ENCODE measurements at places on chromosomes 12 and 14.

- no peak for DNase-seq
These were observed 60.7 kb upstream of the DCD start for GRCh38 chr12:54708826-54709225.

DNA sequence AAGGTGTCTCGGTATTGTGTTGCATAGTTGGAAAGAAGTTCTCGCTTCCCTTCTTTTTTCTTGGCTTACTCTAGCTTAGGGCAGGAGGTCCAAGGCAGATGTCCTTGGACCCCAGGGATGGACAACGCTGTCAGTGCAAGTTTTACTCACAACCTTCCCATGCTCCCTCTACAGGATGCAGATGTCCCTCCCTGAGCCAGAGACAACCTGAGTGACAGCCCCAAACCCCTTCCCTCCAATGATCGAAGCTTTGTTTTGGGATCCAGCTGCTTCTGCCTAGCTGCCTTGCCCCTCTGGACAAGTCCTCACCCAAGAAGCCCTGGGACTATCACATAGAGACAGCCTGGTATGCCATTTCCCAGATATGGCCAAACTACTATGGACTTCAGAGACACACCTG is 112.0 kb upstream of the RAP1B start:
- no peak for DNase-seq

DNA sequence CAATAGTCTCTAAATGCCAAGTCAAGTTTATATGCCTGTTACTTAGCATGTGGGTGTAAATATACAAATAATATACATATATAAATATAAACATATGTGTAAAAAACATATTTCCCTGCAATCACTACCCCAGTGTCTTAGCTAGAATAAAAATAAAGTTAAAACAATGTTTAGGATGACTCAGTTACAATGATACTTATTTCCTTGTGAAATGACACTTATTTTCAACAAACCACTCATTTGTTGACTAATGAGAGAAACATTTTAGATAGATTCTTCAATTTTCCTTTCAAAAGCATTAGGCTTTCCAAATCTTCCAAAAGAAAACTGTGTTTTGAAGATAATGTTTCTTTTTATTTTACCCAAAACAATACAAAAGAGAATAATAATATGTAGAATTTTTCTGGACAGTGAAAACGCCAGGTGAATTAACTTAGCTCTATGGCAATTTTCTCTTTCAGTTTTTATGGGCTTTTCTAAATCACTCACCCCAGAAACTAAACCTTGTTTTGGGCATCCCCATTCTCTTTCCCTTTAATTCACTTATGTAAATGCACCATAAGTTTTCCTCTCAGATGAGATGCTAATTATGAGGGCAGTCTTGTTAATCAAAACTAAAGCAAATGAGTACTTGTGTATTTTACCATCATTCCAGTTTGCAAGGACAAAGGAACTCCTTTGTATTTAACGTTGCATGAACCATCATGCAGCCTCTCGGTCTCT is 465.9 kb downstream of the BCAT1 start:
- no peak for DNase-seq

GRCh38 chr14:53855574-53855973 is 101.1 kb downstream of the BMP4 start:
- DNase-seq, result no peak

- DNase-seq, result no peak
These were observed 118.8 kb upstream of the DIO3 start for GRCh38 chr14:101442451-101442850.

DNA sequence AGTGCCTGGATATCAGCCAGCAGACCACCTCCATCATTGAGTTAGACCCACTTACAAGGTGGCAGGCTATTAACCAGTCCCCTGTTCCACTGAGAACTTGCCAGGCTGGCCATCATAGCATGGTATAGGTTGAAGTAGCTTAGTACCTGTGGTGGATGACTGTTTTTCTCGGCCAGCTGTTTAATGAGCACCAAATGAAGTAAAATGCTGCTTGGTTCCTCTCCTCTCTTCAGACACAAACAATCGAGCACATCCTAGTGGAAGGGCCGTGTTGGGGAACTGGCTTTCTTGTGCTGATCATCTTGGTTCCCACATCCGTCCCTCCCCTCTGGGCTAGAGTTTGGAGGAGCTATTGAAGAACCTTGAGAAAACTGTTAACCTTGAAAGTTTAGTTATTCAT is 486.2 kb downstream of the RAD51B start:
- DNase-seq, result no peak

GRCh38 chr14:106129274-106129673 is 602.9 kb downstream of the TMEM121 start:
- no peak for DNase-seq

GRCh38 chr14:53278602-53279506 is 125.7 kb upstream of the DDHD1 start:
- DNase-seq, result no peak

DNA sequence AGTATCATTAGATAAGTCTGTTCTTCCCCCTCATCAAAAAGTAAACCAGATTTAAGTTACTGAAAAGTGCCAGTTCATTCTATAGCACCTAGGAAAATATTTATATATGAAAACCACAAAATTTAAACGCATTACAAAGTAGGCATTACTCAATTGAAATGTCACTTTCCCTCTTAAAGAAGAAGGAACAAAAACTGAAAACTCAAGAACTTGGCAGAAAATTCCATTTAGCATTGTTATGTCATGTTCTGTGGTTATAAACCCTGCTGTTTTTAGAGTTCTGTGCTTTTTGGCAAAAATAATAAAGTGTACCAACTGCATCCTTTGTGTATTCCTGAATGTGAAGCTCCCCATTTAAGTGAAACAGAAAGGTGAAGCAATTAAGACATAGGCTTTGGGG is 3.6 kb downstream of the FGD4 start:
- DNase-seq, result no peak

- DNase-seq, result no peak
These were observed 21.0 kb upstream of the MDM2 start for GRCh38 chr12:68786929-68787328.

GRCh38 chr14:20429801-20430669 is 5.9 kb downstream of the KLHL33 start:
- DNase-seq, result no peak

DNA sequence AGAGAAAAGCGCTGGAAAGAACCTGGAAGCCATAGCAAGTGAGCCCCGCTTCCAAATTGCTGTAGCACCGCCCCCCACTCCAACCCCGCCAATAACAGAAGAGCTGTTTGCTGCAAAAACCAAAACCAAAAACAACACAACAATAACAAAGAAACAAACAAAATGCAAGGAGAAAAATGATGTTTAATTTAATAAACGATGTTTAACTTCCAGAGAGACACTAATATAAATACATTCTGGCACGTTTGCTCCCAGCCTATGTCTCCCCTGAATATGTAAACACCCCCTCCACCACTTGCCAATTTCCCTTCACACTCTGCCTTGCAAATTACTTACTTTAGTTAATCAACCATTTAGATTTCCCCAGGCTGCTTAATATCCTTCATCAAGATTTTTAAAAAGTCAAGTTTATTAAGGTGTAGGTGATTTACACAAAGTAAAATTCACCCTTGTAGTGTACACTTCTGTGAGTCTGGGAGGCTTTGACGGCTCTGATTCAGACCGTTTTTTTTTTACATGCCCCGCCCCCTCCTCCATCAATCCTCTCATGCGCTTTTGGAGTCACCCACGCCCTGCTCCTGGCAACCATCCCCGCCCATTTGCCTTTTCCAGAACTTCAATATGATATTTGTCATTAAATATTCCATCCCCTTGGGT is 482 bp upstream of the IFI27L2 start:
- DNase-seq, result no peak

- DNase-seq, result peak; percentile 63
These were observed 62.0 kb upstream of the OSBPL8 start for GRCh38 chr12:76621582-76622024.

- no peak for DNase-seq
These were observed 108.0 kb downstream of the AEBP2 start for GRCh38 chr12:19547271-19547671.

DNA sequence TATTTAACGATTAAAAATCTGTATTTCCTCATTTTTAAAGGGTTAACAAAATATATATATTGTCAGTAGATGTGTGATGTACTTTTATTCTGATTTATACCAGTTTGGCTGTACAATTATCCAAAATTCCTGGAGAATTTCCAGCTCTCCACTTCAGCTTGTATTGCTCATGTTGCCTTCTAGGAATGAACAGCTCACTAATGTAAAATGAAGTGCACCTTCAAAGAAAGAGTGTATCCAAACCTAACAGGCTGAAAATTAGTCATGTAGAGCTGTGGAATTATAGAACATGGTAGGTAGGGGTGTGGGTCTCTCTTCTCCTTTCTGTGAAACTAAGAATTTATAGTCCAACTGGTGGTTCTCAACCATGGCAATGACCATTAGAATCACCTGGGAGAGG is 362.0 kb downstream of the ETNK1 start:
- DNase-seq, result no peak

DNA sequence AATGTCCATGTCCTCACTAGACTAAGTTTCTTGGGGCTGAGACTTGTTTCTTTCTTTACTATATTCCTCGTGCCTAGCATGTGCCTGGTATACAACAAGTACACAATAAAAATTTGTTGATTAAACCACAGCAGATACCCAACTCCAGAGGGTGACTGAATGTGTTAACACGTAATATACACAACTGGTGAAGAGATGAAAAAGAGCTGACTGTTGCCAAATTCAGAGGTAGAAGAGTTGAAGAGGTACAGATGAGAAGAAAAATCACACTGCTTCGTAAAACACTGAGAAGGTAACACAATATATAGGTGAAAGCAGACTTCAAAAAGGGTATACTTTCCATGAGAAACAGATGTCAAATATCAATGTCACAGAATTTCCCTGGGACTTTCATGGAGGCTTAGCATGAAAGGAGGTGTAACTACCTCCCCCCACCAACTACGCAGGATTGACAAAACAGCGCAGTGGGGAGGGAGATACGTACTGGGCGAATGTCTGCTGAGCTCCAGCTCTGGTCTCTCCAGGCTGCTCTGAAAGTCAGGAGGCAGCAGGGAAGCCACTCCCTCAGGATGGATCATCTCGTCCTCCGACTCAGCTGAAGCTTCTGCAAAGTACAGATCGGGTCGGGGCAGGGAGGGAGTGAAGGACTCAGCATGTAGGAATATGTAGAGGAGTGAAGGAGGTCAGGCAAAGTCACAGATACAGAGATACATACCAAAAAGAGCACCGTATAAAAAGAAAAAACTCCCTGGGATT is 5.3 kb downstream of the ACIN1 start:
- DNase-seq, result no peak

GRCh38 chr12:17640615-17641014 is 449.4 kb downstream of the RERGL start:
- no peak for DNase-seq

DNA sequence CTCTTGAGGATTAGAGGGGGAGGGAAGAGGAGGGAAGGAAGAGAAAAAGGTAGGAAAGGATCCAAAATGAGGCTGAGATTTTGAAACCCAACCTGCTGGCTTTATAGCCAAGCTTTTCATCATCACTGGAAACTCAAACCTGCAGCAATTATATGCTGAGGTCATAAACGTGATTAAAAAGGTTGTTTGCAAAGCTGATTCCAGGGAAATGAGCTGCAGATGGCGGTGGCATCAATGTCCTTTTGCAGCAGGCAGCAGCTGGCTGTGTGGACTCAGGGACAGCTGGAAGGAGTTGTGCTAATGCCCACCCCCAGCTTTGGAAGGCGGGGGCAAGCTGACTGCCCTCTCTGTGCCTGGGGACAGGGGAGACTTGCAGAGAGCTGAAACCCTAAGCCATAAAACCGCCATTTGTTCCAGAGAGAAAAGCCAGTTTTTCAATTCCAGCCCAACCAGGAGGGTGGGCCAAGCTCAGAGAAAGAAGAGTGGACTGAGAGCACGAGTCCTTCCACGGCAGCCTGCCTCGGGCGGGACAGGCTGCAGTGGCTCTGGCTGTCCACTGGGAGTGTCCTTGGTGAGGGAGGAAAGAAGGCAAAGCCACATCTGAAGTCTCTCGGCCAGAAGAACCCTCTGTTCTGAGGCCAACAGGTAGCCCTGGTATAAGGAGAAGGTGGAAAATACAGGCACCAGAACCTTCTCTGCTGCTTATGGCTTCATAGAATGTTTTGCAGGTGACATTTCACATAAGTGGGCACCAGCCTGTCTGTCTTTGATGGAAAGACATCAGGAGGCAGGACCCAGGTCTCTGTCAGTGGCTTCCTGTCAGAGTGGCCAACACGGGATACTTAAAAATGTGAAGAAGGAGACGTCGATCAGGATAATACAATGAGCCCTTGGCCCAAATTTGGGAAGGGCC is 90.7 kb downstream of the SINHCAF start:
- DNase-seq, result no peak

DNA sequence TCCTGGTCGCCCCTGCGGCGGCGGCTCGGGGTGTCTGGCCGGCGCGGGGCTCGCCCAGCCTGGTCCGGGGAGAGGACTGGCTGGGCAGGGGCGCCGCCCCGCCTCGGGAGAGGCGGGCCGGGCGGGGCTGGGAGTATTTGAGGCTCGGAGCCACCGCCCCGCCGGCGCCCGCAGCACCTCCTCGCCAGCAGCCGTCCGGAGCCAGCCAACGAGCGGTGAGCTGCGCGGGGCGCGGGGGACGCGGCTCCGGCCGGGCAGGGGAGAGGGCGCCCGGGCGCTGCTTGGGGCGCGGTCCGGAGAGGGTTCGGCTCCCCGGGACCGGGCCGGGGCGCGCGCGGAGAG is at the start of gene LGALS3:
TSS of gene LGALS3 (plus strand) at position 167 of the 342 bp plus-strand sequence. CDS start 8,122 bp downstream, outside the sequence.
- DNase-seq, result peak; percentile 86

- DNase-seq, result no peak
These were observed 594.2 kb downstream of the MED13L start for GRCh38 chr12:115683240-115683780.

GRCh38 chr12:100706033-100706432 is 88.5 kb upstream of the ANO4 start:
- DNase-seq, result no peak

- DNase-seq, result no peak
These were observed 170.7 kb upstream of the KITLG start for GRCh38 chr12:88750867-88751543.

GRCh38 chr12:52003016-52003550 is 3.7 kb upstream of the TAMALIN start:
- DNase-seq, result no peak

GRCh38 chr14:30728471-30728870 is 106.4 kb downstream of the SCFD1 start:
- DNase-seq, result no peak

GRCh38 chr12:546920-547845 is 87.4 kb downstream of the B4GALNT3 start:
- peak; percentile 91 for DNase-seq

DNA sequence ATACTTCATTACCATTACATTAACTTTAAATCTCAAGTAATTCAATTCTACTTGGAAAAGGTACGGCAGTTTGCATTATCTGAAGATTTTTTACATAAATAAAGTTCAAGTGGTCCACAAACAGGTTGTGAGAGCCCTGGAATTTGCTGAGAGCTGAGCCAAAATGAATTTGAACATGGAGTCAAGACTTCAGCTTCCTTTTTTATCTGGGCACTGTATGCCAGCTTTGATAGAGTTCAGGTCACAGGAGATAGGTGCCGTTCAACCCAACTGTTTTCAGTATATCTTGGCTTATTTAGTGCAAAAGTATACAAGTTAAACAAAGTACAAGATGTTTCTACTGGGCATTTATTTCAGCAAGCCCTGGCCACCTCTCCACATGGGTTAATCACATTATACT is 28.8 kb downstream of the HNRNPC start:
- DNase-seq, result no peak

GRCh38 chr12:130079279-130079678 is 83.0 kb upstream of the FZD10 start:
- DNase-seq, result no peak

GRCh38 chr14:66813636-66814035 is 305.7 kb downstream of the GPHN start:
- DNase-seq, result no peak
